ENCODE measurements at places on chromosomes 1 and 21.
A peak's percentile ranks its signal among the peaks of the same experiment; 100 is the strongest.

DNA sequence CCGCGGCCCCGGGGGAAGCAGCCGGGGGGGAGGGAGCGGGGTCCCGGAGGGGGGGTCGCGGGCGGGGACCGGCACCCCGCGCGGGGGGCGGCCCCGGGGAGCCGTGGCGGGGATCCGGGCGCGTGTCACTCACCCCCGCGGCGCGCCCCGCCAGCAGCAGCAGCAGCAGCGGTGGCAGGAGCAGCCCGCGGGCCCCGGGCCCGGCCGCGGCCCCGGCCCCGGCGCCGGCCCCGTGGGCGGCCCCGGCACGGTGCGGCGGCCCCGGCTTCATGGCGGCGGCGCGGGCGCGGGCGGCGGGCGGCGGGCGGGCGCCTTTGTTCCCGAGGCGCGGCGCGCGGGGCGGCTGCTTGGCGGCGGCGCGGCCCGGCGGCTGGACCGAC lies 252 bp downstream of the SDC3 start:
- H3K36me3 ChIP-seq: no peaks in the 10 kb centered on the region
- no peak for DNase-seq
- H3K4me1 ChIP-seq: no peaks in the 10 kb centered on the region
- no peaks in the 10 kb centered on the region for H3K27me3 ChIP-seq

- DNase-seq: peak; percentile 14
- no peak overlapping the region for H3K27ac ChIP-seq
- no peaks in the 10 kb centered on the region for H3K27me3 ChIP-seq
- no peak overlapping the region for H3K4me3 ChIP-seq
Observed at GRCh38 chr1:17594026-17594425, 54.5 kb downstream of the ARHGEF10L start.

- no peak for DNase-seq
- peaks cover 32% of the 10 kb centered on the region for H3K27me3 ChIP-seq
- H3K4me3 ChIP-seq: no peak overlapping the region
- no peak overlapping the region for H3K27ac ChIP-seq
- no peaks in the 10 kb centered on the region for H3K36me3 ChIP-seq
- H3K4me1 ChIP-seq: no peaks in the 10 kb centered on the region
Observed at GRCh38 chr21:42214921-42215320, 4.0 kb upstream of the ABCG1 start.

DNA sequence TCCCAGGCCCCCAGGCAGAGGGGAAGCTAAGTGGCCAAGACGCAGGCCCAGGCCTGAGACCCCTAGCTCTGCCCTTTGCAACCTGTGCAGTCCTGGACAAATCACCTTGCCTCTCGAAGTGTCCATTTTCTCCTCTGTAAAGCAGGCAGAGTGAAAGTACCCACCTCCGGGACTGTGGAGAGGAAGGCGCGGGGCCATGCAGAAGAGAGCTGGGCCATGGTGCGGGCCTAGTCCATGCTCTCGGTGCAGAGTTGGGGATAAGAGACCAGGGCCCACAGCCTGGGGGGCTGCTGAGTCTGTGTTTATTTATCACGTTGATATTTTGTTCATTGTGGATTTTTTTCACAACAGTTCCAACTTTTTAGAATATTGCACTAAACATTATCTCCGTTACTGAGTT lies 160.2 kb upstream of the VAMP3 start:
- no peak overlapping the region for H3K27ac ChIP-seq
- no peaks in the 10 kb centered on the region for H3K27me3 ChIP-seq
- H3K4me3 ChIP-seq: no peak overlapping the region
- H3K36me3 ChIP-seq: no peaks in the 10 kb centered on the region
- DNase-seq: no peak

DNA sequence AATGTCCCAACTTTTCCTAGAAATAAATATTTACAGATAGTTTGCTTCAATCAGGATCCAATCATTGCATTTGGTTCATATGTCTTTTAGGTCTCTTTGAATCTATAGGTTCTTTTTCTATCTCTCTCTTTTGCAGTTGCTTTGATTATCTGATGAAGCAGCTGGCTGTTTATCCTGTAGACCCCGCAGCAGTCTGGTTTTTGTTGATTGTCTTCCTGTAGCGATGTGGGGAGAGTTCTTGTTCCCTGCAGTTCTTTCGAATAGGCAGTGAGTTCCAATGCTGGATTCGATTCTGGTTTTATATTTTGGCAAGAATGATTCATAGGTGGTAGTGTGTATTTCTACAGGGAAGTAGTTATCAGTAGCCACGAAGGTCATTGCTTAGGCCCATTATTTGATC lies 7.4 kb upstream of the MIXL1 start:
- H3K27ac ChIP-seq: no peak overlapping the region
- no peaks in the 10 kb centered on the region for H3K4me1 ChIP-seq
- no peaks in the 10 kb centered on the region for H3K27me3 ChIP-seq
- no peaks in the 10 kb centered on the region for H3K36me3 ChIP-seq
- no peak for DNase-seq
- no peak overlapping the region for H3K4me3 ChIP-seq

GRCh38 chr1:61424382-61424781 lies 300.6 kb downstream of the TM2D1 start:
- no peaks in the 10 kb centered on the region for H3K36me3 ChIP-seq
- H3K27me3 ChIP-seq: no peaks in the 10 kb centered on the region
- H3K4me3 ChIP-seq: no peak overlapping the region

GRCh38 chr1:3237994-3238702 lies 169.1 kb downstream of the PRDM16 start:
- H3K27ac ChIP-seq: no peak overlapping the region
- H3K36me3 ChIP-seq: no peaks in the 10 kb centered on the region
- H3K4me1 ChIP-seq: no peaks in the 10 kb centered on the region
- peaks cover 19% of the 10 kb centered on the region for H3K27me3 ChIP-seq
- DNase-seq: no peak
- H3K4me3 ChIP-seq: no peak overlapping the region

- no peak for DNase-seq
- H3K4me3 ChIP-seq: no peak overlapping the region
- H3K27me3 ChIP-seq: no peaks in the 10 kb centered on the region
- peaks cover 3% of the 10 kb centered on the region for H3K4me1 ChIP-seq
Observed at GRCh38 chr1:48488721-48489120, 16.7 kb upstream of the SPATA6 start.

DNA sequence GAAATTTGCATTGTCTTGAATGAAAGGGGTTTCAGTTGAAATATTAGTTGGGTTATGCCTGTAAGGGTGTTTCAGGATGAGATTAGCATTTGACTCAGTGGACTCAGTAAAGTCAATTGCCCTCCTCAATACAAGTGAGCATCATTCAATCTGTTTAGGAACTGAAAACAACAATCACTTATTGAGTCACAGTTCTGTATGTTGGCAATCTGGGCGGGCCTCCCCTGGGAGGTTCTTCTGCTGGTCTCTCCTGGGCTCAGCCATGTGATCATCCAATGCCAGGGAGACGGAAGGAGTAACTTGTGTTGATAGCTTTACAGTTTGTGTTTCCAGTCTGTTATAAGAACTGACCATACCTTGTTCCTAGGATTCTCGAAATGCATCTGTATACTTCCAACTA lies 262.9 kb upstream of the RUNX1 start:
- H3K4me3 ChIP-seq: no peak overlapping the region
- H3K4me1 ChIP-seq: no peaks in the 10 kb centered on the region
- H3K27me3 ChIP-seq: no peaks in the 10 kb centered on the region
- no peaks in the 10 kb centered on the region for H3K36me3 ChIP-seq
- no peak for DNase-seq
- H3K27ac ChIP-seq: no peak overlapping the region

- no peak for DNase-seq
- no peak overlapping the region for H3K27ac ChIP-seq
- H3K27me3 ChIP-seq: peaks cover under 1% of the 10 kb centered on the region
- no peaks in the 10 kb centered on the region for H3K4me1 ChIP-seq
- no peaks in the 10 kb centered on the region for H3K36me3 ChIP-seq
Observed at GRCh38 chr21:44578371-44579055, 1.9 kb downstream of the KRTAP10-5 start.

DNA sequence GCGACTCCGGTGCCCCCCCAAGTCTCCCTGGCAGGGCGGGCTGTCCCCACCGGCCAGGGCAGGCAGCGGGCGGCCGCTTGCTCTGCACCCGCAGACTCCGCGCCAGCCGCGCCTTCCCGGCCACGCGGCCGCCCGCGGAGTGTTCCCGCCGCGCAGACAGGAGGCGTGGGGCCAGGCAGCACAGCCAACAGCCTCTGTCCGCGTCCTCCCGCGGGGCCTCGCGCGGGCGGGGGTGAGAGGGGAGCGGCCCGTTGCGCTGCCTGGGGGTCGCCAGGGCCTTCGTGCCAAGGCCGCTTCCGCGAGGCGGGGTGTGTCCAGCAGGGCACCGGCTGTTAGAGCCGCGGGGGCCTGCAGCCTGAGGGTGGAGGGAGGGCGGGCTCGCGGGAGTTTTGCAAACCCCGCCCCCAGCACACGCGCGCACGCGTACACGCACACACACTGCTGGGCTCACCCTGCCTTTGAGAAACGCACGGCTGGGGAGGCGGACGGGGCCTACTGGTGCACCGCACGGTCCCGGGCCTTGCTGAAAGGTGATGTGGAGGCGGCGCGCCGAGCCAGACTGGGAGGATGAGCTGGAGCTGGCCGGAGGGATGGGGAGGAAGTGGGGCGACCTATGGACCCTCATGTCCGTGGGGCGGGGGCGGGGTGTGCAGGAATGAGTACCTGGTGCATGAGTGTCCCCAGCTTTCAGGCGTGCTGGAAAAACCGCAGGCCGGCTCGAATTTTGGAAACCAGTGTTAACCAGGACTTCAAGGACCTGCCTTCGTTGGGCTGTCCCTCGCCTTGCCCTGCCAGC lies 41.5 kb downstream of the KIAA1614 start:
- peak overlapping the region; percentile 32 for H3K27ac ChIP-seq
- H3K4me1 ChIP-seq: 0 out of 2 replicates have a peak, but pooled peaks cover 5% of the 10 kb centered on the region
- DNase-seq: peak; percentile 89

DNA sequence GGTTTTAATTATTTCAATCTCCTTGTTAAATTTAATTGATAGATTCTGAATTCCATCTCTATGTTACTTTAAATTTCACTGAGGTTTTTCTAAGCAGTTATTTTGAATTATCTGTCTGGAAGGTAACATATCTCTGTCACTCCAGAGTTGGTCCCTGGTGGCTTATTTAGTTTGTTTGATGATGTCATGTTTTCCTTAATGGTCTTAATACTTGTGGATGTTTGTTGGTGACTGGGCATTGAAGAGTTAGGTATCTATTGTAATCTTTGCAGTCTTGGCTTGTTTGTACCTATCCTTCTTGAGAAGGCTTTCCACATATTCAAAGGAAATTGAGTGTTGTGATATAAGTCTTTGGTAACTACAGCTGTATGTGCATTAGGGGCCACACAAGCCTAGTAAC lies 810.0 kb upstream of the NEGR1 start:
- no peaks in the 10 kb centered on the region for H3K36me3 ChIP-seq
- no peaks in the 10 kb centered on the region for H3K27me3 ChIP-seq
- H3K27ac ChIP-seq: no peak overlapping the region
- DNase-seq: no peak
- H3K4me1 ChIP-seq: no peaks in the 10 kb centered on the region

DNA sequence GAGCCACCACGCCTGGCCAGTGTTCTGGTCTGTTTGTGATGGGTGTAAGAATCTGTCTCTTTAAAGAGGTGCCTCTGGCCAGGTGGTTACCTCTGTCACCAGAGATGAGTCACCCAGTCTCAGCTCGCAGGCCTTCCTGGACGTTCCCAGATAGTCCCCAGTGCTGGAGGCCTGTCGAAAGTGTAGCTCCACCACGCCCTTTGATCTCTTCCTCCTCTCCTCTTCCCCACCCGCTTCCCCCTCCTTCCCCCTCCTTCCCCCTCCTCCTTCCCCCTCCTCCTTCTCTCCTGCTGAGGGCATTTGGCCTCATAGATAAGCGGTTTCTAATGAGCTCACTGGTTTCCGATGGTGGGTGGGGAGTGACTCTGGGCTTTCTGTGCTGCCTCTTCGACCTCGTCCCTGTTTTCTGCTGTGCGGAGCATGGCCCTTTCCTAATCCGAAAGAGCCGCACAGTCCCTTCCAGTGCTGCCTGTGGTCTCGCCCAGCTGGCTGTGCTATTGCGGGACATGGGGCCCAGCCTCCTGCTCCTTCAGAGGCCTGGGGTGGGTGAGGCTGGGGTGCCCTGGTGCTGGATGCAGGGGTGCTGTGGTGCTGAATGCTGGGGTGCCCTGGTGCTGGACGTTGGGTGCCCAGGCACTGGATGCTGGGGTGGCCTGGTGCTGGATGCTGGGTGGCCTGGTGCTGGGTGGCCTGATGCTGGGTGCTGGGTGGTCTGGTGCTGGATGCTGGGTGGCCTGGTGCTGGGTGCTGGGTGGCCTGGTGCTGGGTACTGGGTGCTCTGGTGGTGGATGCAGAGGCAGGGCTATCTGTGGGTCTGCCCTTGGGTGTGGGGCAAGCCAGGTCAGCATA lies 19.2 kb downstream of the AGPAT3 start:
- peaks cover 7% of the 10 kb centered on the region for H3K4me1 ChIP-seq
- no peak overlapping the region for H3K27ac ChIP-seq
- H3K36me3 ChIP-seq: no peaks in the 10 kb centered on the region
- no peak for DNase-seq

DNA sequence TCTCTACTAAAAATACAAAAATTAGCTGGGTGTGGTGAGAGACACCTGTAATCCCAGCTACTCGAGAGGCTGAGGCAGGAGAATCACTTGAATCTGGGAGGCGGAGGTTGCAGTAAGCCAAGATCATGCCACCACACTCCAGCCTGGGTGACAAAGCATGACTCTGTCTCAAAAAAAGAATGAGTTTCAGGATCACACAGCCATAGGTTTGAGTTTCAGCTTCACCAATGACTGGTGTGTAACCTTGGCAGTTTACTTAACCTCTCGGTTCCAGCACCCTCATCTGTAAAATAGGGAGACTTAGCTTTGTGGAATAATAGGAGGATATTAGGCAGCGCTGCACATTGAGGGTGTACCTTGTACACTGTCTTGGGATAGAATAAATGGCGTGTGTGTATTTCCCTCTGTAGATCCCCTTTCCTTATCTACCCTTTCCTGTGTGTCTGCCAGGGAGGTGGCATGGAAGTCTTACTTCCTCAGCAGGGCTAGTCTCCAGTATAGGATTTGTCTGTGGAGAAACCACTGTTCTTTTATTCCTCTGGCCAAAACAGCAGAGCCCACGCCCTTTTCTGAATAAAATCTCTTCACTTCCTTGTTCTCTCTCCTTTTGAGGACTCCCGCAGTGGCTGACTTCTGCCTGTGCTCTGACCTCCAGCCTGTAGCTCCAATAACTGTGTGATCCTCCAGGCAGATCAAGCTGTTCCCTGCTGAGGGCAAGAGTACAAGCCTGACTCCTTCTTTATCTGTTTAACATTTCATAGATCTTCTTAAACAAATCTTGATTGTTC lies 90.4 kb downstream of the HHAT start:
- H3K36me3 ChIP-seq: no peaks in the 10 kb centered on the region
- peaks cover 8% of the 10 kb centered on the region for H3K27me3 ChIP-seq
- no peaks in the 10 kb centered on the region for H3K4me1 ChIP-seq
- no peak overlapping the region for H3K27ac ChIP-seq
- no peak for DNase-seq
- no peak overlapping the region for H3K4me3 ChIP-seq

DNA sequence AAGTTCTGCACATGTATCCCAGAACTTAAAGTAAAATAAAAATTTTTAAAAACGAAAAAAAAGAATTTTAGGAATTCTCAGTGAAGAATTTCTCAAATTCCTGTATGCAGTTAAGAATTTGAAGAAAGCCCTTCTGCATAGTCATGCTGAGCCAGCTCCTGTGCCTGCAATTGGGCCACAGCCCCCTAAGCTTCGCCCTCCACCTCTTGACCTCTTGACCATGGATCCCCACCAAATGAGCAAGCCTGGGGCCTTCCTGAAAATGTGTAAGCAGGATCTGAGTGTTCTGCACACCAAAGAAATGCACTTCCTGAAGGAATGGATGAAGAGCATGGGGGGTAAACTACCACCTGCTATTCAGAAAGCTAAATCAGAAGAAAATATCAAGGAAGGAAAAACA lies 52.0 kb downstream of the NBPF6 start:
- peak overlapping the region; percentile 70 for H3K27ac ChIP-seq
- peak overlapping the region; percentile 36 for H3K4me3 ChIP-seq
- H3K36me3 ChIP-seq: no peaks in the 10 kb centered on the region
- DNase-seq: no peak
